ENCODE measurements at places on chromosomes 5 and 9. TPM values are rescaled to one million over a fixed set of nuclear protein-coding genes. Genes with fewer than 3 reads are reported as not detected.

GRCh38 chr5:174292348-174292747 lies 246.8 kb downstream of the NSG2 start:
- no peak for DNase-seq

DNA sequence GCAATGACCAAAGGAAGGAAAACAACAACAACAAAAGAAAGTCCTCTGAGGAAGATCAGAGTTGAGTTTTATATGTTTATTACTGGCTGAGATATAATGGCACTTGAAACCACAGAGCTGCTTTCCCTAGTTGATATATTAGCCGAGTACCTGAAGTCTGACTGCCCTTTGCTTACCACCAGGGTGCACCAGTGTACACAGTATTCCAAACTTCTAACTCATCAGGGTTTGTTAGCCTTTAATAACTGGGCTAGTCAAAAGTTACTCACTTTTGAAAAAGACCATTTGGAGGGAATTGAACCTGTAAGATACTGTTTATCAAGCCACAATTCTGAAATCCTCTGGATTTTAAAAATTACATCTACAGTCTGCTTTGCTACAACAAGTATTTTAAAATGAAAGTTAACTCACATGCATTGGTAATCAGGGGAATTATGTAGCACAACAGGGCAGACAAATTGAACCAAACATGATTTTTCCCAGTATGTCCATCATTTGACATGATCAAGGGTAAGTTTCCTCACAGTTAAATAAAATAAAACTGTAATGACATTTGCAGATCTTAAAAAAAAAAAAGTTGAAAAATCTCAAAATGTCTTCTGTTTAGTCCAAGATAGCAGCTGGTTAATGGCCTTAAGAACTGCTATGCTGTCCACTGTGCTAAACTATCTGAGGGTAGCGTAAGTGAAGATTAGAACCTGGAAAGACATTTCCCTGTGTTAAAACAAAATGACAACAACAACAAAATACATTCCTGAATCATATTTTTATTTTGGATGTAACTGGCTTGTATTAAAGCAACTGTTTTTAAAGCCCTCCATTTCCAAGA lies 57.3 kb upstream of the C6 start:
- DNase-seq = no peak

GRCh38 chr5:180633283-180634177 lies 15.9 kb downstream of the FLT4 start:
- DNase-seq = no peak

GRCh38 chr9:108017671-108018070 lies 528.1 kb upstream of the KLF4 start:
- no peak for DNase-seq

ADGRD2 gene
- total RNA-seq = not detected

SKIC3 gene
- total RNA-seq = 61.6 TPM

- peak; percentile 45 for DNase-seq
Measured at GRCh38 chr5:32531885-32532520, 53.4 kb upstream of the SUB1 start.

GRCh38 chr9:131386281-131386680 lies 7.6 kb upstream of the PRRC2B start:
- no peak for DNase-seq
